ENCODE measurements at places on chromosomes 1 and 21.

GRCh38 chr1:64107632-64108031, 95.8 kb upstream of the UBE2U start:
- no peak for DNase-seq

DNA sequence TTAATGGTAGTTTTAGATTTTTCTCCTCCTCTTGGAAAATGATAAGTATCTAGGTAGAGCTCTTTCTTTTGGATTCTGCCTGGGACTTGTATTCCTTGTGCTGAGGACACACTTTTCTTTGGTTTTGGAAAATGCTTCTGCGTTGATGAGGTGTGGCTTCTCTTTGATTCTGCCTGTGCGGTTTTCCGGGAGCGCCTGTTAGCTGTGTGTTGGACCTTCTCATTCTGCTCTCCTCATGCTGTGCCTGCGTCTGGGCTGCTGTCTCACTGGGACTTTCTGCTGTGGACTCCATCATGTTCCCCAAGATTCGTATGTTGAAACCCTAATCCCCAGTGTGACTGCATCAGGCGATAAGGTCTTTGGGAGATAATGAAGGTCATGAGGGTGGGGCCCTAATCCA, 21.0 kb downstream of the C1orf174 start:
- DNase-seq = no peak

DNA sequence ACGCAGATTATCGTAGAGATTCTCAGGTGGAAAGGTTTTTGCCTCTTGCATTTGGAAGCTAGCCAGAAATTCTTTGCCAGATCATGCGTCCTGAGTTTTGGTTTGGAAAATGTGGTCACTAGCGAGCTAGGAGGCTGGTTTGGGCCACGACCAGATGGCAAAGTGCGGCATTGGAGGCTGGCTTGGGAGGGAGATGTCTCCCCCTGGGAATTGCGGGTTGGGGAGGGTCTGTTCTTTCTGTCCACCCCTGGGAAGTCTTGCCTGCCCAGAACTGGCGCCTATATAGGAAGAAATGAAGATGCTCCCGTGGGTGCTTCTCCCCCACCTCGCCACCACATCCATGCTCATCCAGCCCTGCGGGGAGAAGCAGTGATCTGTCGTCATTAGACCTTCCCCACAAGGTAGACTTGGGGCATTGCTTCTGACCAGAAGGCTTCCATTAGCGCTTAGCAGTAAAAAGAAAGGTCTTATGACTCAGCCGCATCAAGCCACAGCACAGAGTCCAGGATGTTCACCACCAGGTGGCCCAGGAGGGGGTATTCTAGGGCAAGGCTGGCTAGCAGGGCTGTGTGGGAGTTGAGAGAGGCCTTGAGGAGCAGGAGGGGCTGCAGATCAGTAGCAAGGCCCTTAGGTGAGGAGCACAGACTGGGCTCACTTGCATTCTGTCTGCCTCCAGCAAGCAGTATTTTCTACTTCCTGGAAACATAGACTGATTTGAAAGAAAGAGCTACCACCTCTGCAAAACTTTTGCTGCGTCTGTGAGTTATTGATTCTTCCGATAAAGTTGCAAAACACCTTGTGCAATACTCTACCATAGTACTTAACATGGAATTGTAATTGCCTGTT, 1.5 kb upstream of the PTP4A2 start:
- DNase-seq = no peak

GRCh38 chr1:214719207-214719606, 116.2 kb downstream of the CENPF start:
- no peak for DNase-seq

- DNase-seq = no peak
Measured at GRCh38 chr1:53669621-53670191, 69.3 kb downstream of the GLIS1 start.

GRCh38 chr1:28108001-28108400, 19.6 kb upstream of the EYA3 start:
- DNase-seq = no peak

- DNase-seq = no peak
Measured at GRCh38 chr1:72845981-72846380, 563.6 kb upstream of the NEGR1 start.

- DNase-seq = no peak
Measured at GRCh38 chr21:22474403-22474802, 1476.2 kb downstream of the NCAM2 start.

DNA sequence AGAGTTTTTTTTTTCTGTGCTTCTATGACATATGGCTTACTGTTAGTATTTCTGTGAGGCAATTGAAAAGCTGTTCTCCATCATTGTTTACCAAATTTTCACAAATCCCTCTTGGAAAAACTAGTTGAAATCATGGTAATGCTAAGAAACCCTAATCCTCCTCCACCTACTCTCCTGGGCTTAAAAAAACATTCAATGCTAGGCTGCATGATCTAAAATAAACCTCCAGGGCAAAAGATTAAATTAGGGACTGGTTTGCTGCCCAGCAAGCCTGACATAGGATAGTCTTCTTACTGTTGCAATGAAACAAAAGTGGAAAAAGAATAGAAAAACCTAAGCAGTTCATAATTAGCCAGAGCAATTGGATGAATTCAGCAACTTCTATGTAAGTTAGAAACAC, 16.1 kb downstream of the C1orf52 start:
- no peak for DNase-seq

DNA sequence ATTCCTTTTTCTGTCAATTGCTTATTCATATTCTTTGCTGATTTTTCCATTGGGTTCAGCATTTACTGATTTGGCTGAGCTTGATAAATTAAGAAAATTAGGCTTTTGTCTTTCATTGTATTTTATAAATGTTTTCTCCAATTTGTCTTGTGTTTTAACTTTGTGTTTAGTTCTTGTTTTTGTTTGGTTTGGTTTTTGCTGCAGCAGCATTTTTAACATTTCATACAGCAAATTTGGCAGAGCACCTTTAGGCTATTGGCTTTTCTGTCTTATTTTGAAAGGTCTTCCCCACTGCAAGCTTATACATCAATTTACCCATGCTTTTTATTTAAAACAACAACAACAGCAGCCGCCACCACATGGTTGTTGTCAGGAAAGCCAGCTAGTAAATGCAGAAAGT, 33.8 kb upstream of the DISC1 start:
- DNase-seq = no peak

DNA sequence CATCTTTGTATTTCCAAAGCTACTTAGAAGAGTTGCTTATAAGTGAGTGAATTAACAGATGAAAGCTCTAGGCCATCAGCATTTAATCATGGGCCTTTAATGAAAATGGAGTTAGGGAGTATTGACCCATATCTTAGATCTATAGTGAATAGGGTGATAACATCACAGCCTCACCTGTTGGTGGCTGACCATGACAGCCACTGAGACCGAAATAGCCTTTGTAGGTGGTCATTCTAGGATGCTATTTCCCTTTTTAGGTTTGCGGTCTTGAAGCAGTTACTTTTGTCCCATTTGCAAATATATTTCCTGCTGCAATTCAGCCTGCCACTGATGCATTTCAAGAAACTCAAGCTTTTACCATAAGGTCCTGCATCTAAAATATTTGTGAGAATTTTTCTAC, 410.1 kb upstream of the LYPLAL1 start:
- no peak for DNase-seq
